G401 (cell line): ENCODE measurements at places on chromosomes 2 and 18. TPM values are rescaled to one million over a fixed set of nuclear protein-coding genes. Genes with fewer than 3 reads are reported as not detected.

The PDE1A gene
- total RNA-seq: 1.1 and 10.9 TPM in 2 replicates

The SERPINB12 gene
- total RNA-seq: not detected in 2 replicates

The CYP26B1 gene
- total RNA-seq: 0.18 TPM in 1 of 2 replicates, not detected in the other

The FBXO48 gene
- under 0.01 TPM in 1 of 2 replicates, not detected in the other for total RNA-seq

The EGR4 gene
- not detected in 2 replicates for total RNA-seq

The KIAA2012 gene
- total RNA-seq: not detected in 2 replicates

The SNED1 gene
- 0.07 and 2.2 TPM in 2 replicates for total RNA-seq

The IKZF2 gene
- 0.80 TPM in 1 of 2 replicates, not detected in the other for total RNA-seq

The LHCGR gene
- not detected in 2 replicates for total RNA-seq

The CKAP2L gene
- total RNA-seq: 6.5 and 7.7 TPM in 2 replicates

The CIB4 gene
- not detected in 2 replicates for total RNA-seq

The HAUS1 gene
- total RNA-seq: 237 and 250 TPM in 2 replicates

The AKAIN1 gene
- total RNA-seq: not detected in 2 replicates

The COL4A3 gene
- 3.0 TPM in 1 of 2 replicates, not detected in the other for total RNA-seq
